ENCODE measurements at places on chromosomes 11 and 22. TPM values are rescaled to one million over a fixed set of nuclear protein-coding genes. Genes with fewer than 3 reads are reported as not detected.

Gene SLC17A6
- total RNA-seq: not detected

- peaks cover 28% of the 10 kb centered on the region for H3K4me1 ChIP-seq
- H3K36me3 ChIP-seq: no peaks in the 10 kb centered on the region
Measured at GRCh38 chr11:61761440-61762222, 9.2 kb downstream of the MYRF start.

DNA sequence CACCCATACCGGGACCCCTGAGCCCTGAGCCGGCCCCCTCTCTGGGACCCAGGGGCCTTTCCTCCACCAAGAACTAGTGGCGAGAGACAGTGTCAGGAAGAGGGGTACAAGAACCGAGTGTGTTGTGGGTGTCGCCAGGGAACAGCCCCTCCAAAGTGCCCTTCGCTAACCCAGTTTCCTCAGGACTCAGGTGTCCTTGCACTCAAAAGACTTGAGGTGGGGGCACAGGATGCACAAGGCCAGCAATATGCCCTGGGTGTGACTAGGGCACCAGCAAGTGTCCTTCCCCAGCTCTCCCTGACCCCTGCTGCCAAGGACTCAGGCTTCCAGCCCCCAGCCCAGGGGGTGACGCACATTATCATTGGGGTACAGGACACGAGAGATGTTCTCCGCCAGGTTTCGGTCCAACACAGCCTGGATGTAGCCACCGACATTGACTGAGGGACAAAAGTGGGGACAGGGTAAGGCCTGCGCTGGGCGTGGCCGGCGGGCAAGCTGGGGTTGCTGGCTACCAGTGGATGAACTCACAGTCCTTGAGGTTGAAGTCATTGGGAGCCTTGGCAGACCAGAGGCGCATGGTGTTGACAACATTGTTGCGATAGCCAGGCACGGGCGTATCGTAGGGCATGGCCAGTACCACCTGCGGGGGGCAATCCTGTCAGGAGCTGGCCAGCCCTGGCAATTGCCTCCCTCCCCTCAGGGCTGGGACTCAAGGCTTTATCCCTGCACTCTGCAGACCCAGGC lies 4.7 kb downstream of the PYGM start:
- no peak overlapping the region for H3K27ac ChIP-seq
- H3K27me3 ChIP-seq: no peaks in the 10 kb centered on the region
- H3K4me1 ChIP-seq: no peaks in the 10 kb centered on the region
- no peaks in the 10 kb centered on the region for H3K36me3 ChIP-seq

- H3K4me1 ChIP-seq: peaks cover 5% of the 10 kb centered on the region
- H3K36me3 ChIP-seq: peaks cover 57% of the 10 kb centered on the region
- H3K4me3 ChIP-seq: no peak overlapping the region
- no peak overlapping the region for H3K27ac ChIP-seq
- peak; percentile 75 for DNase-seq
Measured at GRCh38 chr11:128482512-128483191, 104.7 kb downstream of the ETS1 start.

GRCh38 chr11:7251836-7252682 lies at the start of gene SYT9:
TSS of gene SYT9 (plus strand) at chr11:7251904. CDS start at chr11:7252187, 283 bp downstream.
- H3K27me3 ChIP-seq: peaks cover 18% of the 10 kb centered on the region
- peak; percentile 3 for DNase-seq
- H3K36me3 ChIP-seq: no peaks in the 10 kb centered on the region
- no peak within 1 kb of the TSS for H3K27ac ChIP-seq
- peak within 1 kb of the TSS; percentile 50 for H3K4me3 ChIP-seq
- peaks cover 5% of the 10 kb centered on the region for H3K4me1 ChIP-seq

DNA sequence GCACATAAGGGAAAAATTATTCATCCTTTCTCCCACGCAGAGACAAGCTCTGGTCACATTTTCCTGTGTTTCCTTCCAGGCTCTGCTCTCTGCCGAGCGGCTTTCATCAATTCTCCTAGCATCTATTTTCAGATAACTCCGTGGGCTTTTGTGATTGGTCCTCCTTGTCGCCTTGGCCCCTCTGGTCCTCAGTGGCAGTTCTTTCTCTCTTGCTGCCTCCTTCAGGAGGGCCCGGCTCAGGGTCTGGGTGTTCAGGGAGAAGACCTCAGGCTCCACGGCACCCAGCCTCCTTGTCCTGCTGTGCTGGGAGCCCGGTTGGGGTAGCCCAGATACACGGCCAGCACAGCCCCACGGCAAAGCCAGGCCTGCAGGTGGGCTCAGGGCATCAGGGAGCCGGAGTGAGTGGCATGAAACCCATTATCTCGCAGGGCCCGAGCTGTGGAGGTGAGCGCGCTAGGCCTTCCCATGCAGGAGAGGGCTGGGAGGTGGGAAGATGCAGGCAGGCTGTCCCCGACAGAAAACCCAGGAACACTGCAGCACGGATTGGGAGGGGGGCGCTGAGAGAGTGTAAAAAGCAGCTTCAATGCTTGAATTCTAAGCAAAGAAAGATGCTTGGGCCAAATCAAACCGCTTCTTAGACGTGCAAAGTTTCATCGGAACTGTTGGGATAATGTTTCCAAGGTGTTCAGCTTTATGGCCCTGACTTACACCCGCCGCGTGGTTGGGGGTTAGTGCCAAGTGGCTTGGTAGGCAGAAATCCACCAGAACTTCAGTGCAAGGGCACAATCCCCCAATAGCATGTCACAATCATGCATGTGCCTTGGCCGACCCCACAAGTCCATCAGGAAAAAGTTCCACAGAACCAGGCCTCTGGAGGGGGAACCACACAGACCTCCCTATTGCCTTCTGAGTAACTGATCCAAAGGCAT lies 81.9 kb upstream of the WNT7B start:
- peaks cover 46% of the 10 kb centered on the region for H3K4me1 ChIP-seq
- no peaks in the 10 kb centered on the region for H3K27me3 ChIP-seq
- H3K36me3 ChIP-seq: no peaks in the 10 kb centered on the region
- peak overlapping the region; percentile 90 for H3K27ac ChIP-seq
- peak; percentile 39 for DNase-seq

GRCh38 chr22:27185760-27186302 lies 528.4 kb downstream of the MIAT start:
- H3K36me3 ChIP-seq: no peaks in the 10 kb centered on the region
- H3K4me1 ChIP-seq: no peaks in the 10 kb centered on the region
- H3K4me3 ChIP-seq: no peak overlapping the region
- H3K27me3 ChIP-seq: no peaks in the 10 kb centered on the region

DNA sequence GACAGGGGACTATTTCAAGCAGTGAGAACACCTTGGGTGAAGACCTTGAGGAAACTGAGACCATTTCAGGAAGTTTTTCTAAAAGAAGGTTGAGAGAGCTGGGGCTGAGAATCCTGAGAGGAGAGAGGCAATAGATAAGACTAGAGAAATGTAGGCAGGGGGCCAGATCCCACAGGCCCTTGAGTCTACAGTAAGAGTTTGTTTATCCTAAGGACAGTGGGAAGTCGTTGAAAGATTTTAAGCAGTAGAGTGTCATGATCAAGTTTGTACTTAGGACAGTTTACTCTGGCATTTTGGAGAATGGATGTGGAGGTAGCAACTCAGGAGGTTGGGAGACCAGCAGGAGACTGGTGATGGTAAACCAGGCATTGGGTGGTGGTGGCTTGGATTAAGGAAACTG lies 17.1 kb downstream of the HSD17B12 start:
- DNase-seq: peak; percentile 39
- H3K27me3 ChIP-seq: no peaks in the 10 kb centered on the region
- no peak overlapping the region for H3K27ac ChIP-seq
- no peaks in the 10 kb centered on the region for H3K4me1 ChIP-seq
- H3K4me3 ChIP-seq: no peak overlapping the region

GRCh38 chr11:94525546-94526324 lies 13.5 kb downstream of the C11orf97 start:
- no peak overlapping the region for H3K27ac ChIP-seq
- H3K36me3 ChIP-seq: no peaks in the 10 kb centered on the region
- no peaks in the 10 kb centered on the region for H3K4me1 ChIP-seq

Gene DEUP1
- 0.91 TPM for total RNA-seq

Gene NPTXR
- 5.4 TPM for total RNA-seq

- no peaks in the 10 kb centered on the region for H3K36me3 ChIP-seq
- H3K4me1 ChIP-seq: no peaks in the 10 kb centered on the region
- DNase-seq: no peak
- H3K4me3 ChIP-seq: no peak overlapping the region
Measured at GRCh38 chr11:98365190-98365589, 655.6 kb upstream of the CNTN5 start.

Gene ST14
- total RNA-seq: 1.4 TPM

Gene LARGE1
- total RNA-seq: 92.6 TPM

Gene SEZ6L
- 2.2 TPM for total RNA-seq

DNA sequence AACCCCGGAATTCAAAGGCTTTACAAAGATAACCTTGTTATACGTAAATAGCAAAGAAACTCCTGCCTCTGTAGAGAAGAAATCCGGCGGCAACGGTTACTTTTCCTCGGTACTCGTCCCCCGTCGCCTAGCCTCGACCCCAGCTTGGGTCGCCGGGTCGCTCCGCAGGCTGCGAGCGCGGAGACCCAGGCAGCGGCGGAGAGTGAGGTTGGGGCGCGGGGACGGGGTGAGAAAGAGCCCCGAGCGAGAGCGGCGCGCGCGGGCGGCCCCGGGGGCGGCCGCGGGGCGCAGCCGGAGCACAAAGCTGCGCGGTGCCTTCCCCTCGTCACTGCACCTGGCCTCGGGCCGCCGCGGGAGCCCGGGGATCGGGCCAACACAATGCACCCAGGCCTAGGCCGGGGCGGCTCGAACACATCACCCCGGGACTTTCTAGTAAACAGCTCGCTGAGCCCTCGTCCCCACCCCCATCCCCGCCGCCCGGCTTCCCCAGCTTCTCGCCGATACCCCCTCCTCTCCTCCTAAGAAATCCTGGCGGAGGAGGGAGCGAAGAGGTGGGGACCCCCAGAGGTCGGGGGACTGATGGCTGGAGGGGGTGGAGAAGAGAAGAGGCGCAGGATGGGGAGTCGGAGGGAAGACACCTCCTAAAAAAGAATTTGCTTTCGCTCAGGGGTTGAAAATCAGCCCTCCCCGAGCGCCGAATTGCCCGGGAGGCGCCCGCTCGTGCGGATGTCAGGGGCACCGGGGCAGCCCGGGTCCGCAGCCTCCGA lies 845 bp downstream of the MPPED2 start:
- no peak overlapping the region for H3K27ac ChIP-seq
- peaks cover 42% of the 10 kb centered on the region for H3K27me3 ChIP-seq
- no peaks in the 10 kb centered on the region for H3K36me3 ChIP-seq
- peak overlapping the region; percentile 51 for H3K4me3 ChIP-seq

- no peaks in the 10 kb centered on the region for H3K36me3 ChIP-seq
- H3K27me3 ChIP-seq: peaks cover 2% of the 10 kb centered on the region
- no peak overlapping the region for H3K4me3 ChIP-seq
- no peak for DNase-seq
- H3K27ac ChIP-seq: no peak overlapping the region
- H3K4me1 ChIP-seq: no peaks in the 10 kb centered on the region
Measured at GRCh38 chr11:124533626-124534025, 9.8 kb downstream of the OR8B12 start.

DNA sequence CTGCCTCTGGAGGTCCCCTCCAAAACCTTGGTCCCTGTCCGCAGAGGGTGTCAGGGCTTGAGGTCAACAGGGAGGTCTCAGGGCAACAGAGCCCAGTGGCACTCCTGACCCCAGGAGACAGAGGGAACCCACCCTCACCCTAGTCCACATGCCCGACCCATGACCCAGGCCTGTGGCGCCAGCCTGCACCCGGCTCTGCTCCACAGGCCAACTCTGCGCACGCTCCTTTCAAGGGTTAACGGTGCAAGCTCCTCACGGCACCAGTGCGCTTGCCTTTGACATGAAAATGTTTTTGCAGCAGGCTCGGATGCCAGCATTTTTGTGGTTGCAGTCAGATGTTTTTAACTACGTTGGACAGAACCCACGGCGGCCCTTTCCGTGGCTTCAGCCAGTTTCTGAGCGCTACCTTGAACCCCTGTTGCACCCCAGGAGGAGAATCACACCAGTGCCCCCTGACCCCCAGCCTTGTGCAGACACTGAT lies 68.6 kb downstream of the CDKN1C start:
- peaks cover 3% of the 10 kb centered on the region for H3K27me3 ChIP-seq
- no peaks in the 10 kb centered on the region for H3K36me3 ChIP-seq
- no peak overlapping the region for H3K27ac ChIP-seq
- DNase-seq: peak; percentile 83

Measured in astrocyte (in vitro differentiated cells and primary cell).